ENCODE measurements at places on chromosomes 2 and 18.

DNA sequence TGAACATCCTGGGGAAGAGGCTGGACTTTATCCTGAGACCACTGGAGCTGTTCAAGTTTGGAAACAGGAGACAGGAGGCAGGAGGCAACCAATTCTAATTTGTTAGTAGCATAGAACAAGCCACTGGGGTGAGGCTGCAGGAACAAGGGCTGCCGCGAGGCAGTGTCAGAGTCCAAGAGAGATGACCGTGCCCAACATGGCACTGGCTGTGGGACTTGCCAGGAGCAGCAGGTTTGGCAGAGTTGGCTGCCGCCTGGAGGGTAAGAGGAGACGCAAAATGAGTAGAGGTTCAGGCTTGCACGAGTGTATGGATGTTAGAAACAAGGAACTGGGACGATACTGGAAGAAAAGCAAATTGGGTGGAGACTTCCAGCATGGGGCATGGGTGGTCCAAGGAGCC lies 168.5 kb downstream of the TPGS2 start:
- DNase-seq, result no peak

GRCh38 chr2:108224022-108224421 lies 15.7 kb upstream of the SULT1C3 start:
- no peak for DNase-seq

GRCh38 chr18:59484561-59485328 lies 125.7 kb upstream of the LMAN1 start:
- peak; percentile 39 for DNase-seq

DNA sequence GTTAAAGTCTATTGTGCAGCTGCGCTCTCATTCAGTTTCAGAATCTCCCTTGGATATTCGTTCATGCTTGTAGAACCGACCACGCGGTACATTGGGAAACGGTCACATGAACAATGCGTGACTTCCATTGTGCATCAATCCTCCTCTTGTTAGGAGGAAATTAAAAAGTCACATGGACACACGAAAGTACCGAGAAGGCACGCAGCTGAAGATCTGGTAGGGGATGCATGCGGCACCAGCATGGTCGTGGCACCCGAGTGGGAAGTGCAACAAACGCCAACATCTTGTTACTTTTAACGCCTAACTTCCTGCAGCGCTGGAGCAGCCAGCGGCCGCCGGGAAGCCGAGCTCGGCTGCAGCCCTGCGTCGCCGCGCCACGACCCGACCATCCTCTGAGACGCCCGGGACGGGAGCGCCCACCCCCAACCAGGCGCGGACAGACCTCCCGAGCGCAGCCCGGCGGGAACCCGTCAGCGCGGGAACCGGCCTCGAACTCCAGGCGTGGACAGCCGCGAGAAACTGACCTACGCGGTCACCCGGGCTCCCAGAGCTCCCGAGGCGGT lies 412 bp downstream of the OSBPL1A start:
- peak; percentile 75 for DNase-seq

DNA sequence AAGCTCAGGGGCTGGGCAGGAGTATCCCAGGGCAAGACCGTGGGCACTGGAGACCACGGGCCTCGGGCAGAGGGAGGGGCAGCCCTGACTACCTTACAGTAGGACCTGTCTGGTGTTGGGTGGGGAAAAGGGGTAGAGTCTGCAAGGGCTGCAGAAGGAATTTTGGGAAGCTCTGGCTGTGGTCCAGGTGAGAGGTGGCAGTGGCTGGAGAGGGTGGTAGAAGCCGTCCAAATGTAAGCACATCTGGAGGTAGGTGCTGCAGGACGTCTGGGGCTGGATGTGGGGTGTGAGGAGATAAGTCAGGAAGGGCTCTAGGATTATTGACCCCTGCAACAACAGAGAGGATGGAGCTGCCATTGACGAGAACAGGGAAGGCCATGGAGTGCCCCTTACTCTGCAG lies 486.7 kb downstream of the EIPR1 start:
- DNase-seq, result no peak

- no peak for DNase-seq
Measured at GRCh38 chr2:215615067-215615802, 179.4 kb upstream of the FN1 start.

GRCh38 chr18:70386582-70386981 lies 97.7 kb downstream of the SOCS6 start:
- DNase-seq, result no peak

DNA sequence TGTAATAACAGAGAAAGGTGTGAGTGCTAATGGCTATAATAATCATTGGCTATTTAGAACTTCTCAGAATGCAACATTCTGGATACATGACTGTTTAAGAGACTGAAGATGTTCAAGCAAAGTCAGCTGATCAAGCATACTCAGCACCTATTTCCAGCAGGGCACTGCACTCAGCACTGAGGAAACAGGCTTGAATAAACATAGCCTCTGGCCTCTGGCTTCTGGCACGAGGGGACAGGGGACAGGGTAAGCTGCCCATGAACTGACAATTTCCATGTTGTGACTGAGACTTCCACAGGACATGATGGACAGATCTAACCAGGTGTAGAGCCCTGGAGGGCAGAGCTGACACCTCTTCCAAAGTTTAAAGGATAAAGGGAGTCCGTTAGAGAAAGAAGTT lies 1.3 kb downstream of the MARCO start:
- no peak for DNase-seq

DNA sequence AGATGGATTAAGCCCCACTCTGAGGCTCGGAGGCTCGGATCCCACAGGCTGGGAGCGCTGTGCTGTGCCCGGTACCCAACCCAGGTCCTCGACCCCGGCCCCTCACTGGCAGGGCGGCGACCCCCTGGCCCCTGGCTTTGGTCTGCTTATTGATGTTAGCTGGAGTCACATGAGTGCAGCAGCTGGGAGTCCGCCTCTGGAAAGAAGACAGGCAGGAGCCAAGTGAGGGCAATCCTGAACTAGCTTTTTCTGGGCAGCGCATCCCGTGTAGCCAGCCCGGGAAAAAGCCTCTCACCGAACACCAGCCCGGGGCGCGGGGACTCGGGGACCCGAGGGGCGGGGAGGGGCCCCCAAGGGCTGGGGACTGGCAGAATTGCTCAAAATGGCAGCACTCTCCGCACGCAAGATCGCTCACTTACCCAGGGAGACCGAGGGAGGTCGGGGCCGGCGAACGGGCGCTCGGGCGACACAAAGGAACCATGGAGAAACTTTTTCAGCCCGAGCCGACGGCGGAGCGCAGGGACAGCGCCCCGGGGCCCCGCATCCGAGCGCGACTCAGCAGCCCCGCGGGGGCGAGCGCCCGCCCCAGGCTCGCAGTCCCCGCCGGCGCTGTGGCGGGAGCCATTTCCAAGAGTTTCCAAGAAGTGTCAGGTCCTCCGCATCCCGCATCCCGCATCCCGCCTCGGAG lies 567 bp downstream of the TMEM200C start:
- DNase-seq, result no peak

DNA sequence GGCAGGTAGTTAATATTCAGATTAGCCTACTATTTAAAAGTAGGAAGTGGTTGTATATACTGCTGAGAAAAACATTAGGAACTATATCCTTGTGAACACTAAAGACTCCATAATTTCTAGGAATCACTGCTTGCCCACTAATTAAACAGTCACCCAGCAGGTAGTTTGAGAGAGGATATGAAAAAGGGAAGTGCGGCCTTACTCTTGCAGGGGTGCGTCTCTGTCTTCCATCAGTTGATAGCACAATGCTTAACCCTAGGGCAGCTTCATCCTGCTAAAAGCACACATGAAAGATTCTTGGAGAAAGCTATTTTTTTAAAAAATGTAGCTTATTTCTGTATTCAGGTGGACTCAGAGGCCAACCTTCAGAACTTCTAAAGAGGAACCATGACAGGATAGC lies 53.1 kb upstream of the ATP5MC3 start:
- no peak for DNase-seq

- DNase-seq, result no peak
Measured at GRCh38 chr2:75260946-75261345, 61.6 kb upstream of the TACR1 start.

GRCh38 chr2:64207573-64207972 lies 63.4 kb upstream of the PELI1 start:
- no peak for DNase-seq

GRCh38 chr2:224498991-224499390 lies 86.2 kb downstream of the CUL3 start:
- no peak for DNase-seq

DNA sequence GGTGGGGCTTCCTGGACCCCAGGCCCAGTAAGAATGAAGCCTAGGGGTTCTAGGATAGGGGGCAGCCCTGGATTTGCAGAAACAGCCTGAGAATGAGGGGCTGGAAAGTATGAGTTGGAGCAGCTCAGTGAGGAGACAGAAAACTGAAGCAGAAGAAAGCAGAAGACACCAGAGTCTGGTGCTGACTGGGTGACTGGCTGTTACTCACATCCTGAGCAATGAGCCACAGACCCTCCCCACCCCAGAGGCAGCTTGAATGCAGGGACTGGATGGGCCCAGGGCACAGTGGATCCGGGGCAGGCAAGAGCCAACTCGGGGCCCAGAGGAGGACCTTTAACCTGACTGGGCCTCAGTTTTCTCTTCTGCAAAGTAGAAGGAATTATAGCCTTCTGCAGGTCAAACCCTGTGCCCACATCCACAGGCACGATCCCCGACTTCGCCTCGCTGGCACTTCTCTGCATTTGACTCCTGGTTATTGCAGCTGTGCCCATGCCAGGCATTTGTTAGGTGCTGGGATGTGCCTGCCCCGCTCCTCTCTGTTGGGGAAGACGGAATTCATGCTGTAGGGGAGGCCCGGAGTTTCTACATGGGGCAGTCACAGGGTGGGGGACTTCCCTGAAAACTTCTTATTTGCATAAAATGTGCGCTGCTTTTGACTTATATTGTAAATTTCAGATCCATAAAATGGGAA lies 8.5 kb downstream of the STEAP3 start:
- DNase-seq, result peak; percentile 57

- peak; percentile 6 for DNase-seq
Measured at GRCh38 chr18:69755041-69755440, 192.6 kb downstream of the CD226 start.

- DNase-seq, result no peak
Measured at GRCh38 chr2:112201696-112202430, 53.0 kb downstream of the ZC3H8 start.

GRCh38 chr18:74217476-74218143 lies 69.3 kb downstream of the TIMM21 start:
- no peak for DNase-seq

DNA sequence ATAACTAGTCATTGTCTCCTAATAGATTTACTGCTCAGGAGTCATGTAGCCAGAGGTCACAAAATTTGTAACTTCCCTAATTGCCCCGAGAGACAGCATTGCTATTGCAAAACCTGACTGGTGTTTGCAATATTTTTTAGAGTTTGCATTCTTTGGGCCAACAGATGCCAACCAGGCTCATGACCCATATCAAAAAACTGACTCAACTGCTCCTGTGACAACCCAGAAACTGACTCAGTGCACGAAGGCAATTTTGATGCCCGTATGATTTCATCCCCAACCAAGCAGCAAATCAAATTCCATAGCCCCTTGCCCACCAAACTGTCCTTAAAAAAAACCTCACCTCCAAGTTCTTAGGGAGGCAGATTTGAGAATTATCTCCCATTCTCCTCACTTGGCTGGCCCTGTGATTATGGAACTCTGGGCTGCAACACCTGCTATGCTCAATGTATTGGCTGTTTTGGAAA lies 951.3 kb downstream of the TSN start:
- no peak for DNase-seq

DNA sequence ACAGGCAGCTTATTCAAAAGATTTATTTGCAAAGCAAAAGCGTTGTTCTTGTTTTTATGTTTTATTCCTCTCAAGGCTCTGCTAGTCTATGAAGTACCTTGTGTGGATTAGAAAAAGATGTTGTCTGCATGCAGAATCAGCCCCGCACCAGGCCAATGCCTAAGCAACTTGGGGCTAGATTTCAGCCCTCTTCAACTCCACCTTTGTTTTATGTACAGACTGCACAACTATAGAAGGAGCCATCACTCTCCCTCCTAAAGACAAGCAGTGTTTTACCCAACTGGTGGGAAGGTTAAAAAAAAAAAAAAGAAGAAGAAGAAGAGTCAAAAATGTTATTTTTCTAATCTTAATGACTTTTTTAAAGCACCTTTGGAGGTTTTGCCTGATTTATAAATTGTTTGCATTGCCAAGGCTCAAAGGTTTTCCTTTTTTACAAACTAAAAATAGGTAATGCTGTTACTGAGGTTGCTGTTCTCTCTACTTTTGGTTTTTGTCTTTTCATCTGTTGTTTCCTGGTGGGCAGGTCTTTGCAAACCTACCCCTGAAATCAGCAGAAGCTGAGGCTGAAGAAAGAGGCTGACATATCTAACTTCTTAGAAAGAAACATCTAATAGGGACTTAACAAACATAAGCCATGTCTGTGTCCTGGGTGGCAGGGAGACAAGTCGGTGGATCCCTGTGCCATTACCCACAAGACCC lies 164.0 kb downstream of the SLC39A10 start:
- DNase-seq, result no peak

- DNase-seq, result no peak
Measured at GRCh38 chr18:77003316-77003715, 129.3 kb downstream of the MBP start.

- no peak for DNase-seq
Measured at GRCh38 chr18:9096007-9096371, 6.5 kb upstream of the NDUFV2 start.

GRCh38 chr2:41900101-41900577 lies 147.7 kb upstream of the PKDCC start:
- DNase-seq, result no peak

- DNase-seq, result no peak
Measured at GRCh38 chr2:42163444-42164045, 5.6 kb upstream of the EML4 start.

DNA sequence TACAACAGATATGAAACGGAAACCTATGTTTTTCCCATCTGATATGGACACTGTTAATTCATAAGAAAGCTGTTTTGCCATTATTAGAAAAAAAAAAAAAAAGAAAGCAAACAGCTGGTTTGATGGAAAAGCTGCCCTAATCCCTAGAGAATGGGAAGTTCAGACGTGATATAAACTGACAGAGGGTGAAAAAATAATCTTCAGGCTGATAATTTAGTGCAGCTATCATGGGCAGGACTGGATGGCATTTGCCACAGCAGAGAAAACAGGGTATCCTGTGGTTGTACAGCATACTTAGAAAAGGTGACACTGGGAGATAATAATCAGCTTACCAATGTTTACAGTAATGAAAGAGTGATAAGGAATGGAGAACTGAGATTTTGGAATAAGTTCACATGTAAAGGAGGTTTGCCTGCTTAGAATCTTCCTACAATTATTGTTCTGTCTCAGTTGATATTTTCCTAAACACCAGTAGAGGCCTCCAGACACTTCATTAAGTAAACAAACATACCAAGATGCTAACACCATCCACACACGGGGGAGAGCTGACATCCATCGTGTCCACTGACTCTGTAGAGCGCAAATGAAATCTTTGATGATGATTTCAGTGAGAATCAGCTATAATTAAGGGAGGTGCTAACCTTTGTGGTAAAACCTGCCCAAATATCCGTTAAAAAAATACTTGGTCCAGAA lies 211.6 kb upstream of the MMADHC start:
- peak; percentile 19 for DNase-seq

- no peak for DNase-seq
Measured at GRCh38 chr18:58512648-58513588, 116.0 kb downstream of the ALPK2 start.

- DNase-seq, result no peak
Measured at GRCh38 chr2:216281316-216281715, 91.0 kb downstream of the MARCHF4 start.

Data from astrocyte of the spinal cord (primary cell).